ENCODE measurements at places on chromosomes 1 and 21.

DNA sequence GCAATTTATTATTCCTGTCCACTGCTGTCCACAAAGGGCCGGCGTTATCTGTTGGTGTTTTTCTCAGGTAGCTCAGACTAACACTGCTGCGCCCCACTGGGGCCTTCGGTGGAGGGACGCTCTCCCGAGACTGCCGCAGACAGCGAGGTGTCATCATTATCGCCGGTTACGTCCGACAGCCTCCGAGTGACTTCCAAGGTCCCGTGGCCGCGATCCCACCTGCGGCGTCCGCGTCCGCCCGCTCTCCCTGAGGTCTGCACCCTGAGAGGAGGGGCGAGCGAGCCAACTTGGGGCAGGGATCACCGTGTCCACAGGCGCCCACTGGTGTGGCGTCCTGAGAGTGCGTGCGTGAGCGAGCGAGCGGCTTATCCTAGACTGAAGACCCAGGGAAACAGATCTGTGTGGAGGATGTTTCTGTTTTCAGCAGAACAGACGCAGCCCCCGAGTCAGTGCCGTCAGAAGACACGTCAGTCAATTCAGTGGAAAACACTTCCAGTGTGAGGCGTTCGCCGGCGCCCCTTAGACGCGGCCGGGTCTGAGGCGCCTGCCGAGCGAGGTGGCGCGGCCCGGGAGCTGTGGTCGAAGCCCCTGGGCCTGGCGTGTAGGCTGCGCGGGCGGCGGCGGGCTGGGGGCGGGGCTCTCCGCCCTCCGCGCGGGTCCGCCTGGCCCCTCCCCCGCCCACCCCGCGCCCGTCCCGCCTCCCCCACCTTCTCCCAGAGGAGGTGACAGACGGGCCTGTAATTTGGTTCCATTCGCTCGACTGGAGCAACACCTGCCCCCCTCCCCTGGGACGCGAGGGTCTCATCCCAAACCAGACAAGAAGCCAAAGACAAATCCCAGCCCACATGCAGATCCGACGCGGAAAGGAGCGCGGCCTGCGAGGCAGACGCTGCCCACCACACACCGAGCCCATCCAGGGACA lies 12.6 kb downstream of the NHLH2 start:
- no peak for DNase-seq

- no peak for DNase-seq
These were observed 12.4 kb upstream of the NBPF1 start for GRCh38 chr1:16625497-16626408.

DNA sequence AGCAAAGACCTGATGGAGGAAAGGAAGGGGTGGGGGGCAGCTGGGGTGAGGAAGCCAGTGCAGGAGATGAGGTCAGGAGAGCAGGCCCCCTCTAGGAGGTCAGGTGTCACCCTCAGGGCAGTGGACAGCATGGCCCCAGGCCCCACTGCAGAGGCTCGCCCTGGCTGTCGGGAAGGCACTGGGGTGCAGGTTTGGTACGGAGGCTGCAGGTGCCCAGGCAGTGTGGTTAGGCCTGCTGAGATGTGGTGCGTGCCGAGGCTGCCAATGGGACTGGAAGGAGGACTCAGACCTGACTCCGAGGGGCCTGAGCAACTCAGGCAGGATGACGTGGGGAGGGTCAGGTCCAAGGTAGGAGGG lies 82.3 kb downstream of the PCBP3 start:
- no peak for DNase-seq

DNA sequence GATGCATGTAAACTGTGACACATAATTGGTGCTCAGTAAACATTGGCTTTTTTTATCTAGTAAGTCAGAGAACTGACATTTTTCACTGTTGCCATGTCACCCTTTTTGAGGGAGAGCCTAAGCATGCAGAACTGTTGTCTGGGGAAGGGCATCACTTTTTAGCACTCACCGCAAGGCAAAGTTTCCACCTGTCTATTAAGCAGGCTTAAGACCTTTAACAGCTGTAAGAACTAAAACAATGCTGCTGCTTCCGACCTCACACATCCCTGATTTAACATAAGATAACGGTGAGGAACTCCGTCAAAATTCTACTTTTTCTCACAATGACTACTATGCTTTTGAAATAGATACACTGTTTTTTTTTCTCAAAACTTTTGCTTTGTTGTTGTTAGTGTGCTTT lies 554.8 kb downstream of the NUF2 start:
- DNase-seq: no peak

DNA sequence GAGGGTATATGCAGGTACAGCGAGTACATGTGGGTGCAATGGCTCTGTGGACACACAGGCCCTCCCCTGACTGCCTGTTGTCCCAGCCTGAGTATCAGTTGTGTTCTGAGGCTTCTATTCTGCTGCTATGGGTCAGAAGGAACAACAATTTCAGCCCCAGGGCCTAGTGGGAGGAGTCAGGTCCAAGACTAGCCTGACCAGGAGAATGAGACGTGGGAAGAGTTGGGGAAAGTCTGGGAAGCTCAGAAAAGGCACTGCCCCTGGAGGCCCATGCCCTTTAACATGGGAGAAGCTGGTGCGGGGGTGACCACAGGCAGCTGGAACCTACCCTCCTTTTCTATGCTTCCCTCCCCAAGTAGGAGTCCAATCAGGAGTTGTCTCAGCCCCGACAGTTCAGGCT lies 7.7 kb downstream of the IGSF8 start:
- no peak for DNase-seq

- DNase-seq: no peak
These were observed 434.7 kb upstream of the ADGRL4 start for GRCh38 chr1:79441238-79441637.

Data from CD8-positive, alpha-beta T cell (primary cell).